ENCODE measurements at places on chromosomes 12 and 14.

DNA sequence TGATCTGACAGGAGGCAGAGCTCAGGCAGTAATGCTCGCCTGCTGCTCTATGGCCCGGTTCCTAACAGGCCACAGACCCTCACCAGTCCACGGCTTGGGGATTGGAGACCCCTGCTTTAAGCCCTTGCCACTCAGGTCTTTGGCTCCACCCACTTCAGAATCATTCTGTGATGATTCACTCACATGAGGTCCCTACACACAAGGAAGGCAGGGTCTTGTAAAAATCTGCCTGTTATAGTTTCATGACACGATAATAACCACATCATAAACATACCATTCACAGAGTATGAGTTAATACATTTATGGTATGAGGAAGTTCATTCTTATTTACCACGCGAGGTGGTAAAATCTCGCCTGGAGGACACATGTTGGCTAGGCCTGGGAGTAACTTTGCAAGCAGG is 29.0 kb upstream of the MAX start:
- DNase-seq = no peak

DNA sequence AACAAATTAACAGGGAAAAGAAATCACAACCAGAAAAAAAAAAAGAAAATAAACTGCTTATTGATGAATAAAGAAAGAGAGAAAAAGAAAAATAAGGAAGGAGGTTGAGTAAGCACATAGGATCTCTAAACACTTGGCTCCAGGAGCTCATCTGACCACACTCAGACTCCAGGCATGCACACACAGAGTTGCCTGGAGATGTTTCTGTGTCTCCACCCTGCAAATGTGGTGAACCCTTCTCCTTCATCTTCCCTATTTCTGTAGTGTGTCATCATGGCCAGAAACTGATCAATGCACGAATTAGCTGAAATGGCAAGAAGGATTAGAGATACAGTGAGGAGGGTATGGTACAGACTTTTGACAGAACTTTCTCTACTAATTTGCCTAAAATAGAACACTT is 20.2 kb downstream of the OR4N2 start:
- no peak for DNase-seq

DNA sequence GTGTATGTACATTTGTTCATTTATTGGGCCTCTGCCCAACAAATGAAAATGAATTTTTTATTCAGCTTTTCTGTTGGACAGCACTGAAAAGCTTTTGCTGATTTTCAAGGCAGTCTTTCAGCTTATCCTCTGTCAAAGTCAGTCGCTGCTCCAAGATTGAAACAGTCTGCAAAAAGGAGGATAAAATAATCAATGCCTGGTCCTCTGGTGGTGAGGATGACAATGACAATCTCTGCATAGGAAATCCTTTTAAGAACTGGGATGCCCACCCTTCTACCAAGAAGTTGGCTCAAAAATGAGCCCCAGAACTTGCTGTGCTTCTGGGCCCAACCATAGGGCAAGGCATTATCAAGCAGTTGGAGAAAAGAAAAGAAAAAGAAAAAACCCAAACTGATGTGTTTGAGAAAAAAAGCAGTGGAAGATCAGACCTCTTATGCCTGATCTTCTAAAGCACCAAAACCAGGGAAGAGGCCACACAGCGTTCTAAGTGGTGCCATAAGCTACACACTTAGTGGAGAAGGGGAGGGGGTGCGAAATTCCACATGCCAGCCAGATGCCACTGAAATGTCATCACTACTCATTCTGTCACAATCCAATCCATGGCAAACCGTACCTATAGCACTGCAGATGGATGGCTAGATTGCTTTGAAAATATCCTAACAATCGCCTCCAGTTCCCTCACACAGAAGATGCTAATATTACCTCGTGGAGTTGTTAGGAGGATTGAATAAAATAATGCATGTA is 69.0 kb upstream of the DUSP6 start:
- no peak for DNase-seq

GRCh38 chr14:102749393-102750305 is 27.6 kb upstream of the TRAF3 start:
- no peak for DNase-seq

DNA sequence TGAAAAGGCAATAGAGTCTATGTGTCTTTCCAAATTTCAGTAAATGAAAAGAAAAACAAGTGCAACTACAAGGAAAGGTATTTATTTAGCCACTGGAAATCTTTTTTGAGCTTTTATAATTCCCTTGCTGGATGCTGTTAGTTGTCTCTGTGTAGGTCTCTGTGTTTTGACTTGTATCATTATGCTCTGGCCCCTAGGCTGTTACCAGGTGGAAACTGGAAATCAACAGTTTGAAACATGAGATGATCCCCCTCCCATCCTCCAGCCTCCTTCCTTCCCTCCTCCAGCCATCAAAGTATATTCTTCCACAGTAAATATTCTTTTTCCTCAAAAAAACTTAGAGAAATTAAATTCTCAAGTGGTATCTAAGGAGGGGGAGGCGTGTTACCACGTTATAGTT is 934 bp upstream of the DCN start:
- DNase-seq = no peak

- no peak for DNase-seq
Measured at GRCh38 chr12:120767071-120768024, 41.7 kb downstream of the ACADS start.

- DNase-seq = no peak
Measured at GRCh38 chr12:107349839-107350238, 256.5 kb upstream of the CRY1 start.

DNA sequence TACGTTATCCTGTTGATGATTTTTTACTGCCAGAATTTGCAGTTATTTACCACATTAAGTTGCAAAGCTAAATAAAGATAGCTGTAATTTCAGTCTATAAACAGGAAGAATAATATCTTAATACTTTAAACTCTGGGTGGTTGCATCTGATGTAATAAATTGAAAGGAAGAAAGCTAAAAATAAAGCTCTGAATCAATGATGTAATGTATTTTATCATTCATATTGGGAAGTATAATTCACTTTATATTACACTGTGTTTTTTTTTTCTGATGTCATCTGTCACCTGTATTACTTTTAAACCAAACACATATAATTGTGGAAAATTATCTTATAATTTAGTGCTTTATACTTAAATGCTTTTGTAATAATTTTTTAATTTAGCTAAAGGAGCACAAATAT is 37.1 kb downstream of the PDZRN4 start:
- no peak for DNase-seq

GRCh38 chr12:93449277-93449676 is 7.5 kb upstream of the UBE2N start:
- DNase-seq = no peak

DNA sequence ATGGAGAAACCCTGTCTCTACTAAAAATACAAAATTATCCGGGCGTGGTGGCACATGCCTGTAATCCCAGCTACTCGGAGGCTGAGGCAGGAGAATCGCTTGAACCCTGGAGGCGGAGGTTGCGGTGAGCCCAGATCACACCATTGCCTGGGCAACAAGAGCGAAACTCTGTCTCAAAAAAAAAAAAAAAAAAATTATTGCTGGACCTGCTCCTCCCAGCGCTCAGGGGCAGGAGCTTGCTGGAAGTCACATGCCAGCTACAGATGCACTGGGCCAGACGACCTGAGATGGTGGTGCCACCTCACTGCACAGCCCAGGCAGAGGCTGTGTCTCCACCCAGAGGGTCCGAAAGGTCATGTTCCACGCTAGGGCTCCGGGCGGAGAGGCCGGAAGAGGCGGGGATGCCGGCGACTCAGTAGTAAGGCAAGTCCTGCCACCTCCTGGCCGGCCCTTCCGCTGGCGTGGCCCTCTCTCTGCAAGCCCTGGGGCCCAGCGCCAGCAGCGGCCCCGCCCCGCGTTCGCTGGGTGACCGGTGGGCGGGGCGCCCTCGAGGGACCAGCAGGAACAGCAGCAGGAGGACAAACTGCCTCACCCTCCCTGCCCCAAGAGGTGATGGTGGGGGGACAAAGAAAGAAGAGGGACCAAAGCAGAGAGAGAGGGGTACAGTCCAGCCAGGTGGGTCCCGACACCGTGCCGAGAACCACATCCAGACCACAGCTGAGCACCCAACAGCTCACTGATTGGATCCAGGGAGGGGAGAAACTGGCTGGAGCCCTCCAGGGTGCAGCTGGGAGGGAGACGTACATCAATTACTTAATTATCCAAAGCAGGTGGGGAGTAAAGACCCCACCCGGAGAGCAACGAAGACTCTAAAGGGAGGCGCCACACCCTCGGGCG is 3.6 kb upstream of the RHOF start:
- no peak for DNase-seq

GRCh38 chr12:52389313-52390207 is 4.1 kb upstream of the KRT84 start:
- no peak for DNase-seq

- DNase-seq = no peak
Measured at GRCh38 chr12:65878540-65878939, 54.3 kb downstream of the HMGA2 start.

Measured in CD4-positive, CD25-positive, alpha-beta regulatory T cell (primary cell).